ENCODE measurements at places on chromosomes 7 and 10.

DNA sequence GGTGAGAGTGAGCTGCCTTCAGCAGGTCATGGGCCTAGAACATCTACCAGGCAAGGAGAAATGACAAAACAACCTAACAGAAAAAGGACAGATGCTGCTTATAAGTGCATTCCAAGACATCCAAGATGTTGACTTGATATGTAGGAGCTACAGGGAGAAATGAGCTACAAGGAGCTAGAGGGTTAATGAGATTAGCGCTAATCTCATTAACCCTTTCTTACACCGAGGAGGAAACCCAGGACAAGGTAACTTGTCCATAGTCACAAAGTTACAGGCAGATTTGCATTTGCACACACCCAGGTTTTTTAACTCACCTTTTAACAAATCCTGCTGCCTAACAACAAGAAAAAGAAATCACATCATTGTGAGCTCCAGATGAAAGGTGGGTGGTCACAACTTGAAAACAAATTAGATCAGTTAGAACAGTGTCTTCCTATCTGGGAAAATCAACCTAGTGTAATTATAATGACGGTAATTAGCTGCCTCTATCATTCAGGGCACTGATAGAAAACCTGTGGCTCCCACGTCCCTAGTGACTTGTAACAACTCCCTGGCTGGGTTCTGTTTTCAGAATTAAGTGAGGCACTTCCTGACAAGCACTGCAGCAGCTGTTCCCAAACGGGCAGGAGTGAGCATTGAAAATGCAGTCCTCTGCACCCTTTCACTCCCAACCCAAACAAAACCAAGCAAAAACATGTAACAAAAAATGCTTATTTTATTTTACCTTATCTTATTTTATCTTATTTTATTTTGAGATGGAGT, 5.7 kb downstream of the KIAA1549 start:
- no peak for DNase-seq

GRCh38 chr10:21364196-21365114, 161.0 kb downstream of the SKIDA1 start:
- DNase-seq = no peak

- no peak for DNase-seq
Measured at GRCh38 chr10:34384372-34384771, 430.7 kb downstream of the PARD3 start.

- DNase-seq = no peak
Measured at GRCh38 chr10:128287921-128288320, 161.7 kb upstream of the MKI67 start.

DNA sequence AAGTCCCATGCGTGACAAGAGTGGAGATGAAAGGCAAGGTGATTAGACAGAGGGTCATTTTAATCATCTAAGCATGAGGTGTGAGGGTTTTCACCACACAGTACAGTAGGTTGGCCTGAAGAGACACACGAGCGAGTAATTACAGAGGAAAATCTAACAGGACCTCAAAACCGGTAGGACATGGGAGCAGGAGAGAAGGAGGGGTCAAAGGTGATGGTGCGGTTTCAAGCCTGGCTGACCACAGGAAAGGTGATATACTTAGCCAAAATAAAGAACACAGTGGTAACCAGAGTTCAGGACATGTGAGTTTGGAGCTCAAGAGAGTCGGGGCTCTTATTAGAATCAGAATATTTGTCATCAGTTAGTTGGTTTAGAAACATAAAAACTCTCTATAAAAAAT, 20.0 kb downstream of the GLI3 start:
- DNase-seq = no peak

GRCh38 chr10:118802126-118802793, 47.5 kb upstream of the CACUL1 start:
- DNase-seq = no peak

GRCh38 chr10:102413053-102413705, 5.4 kb downstream of the PSD start:
- peak; percentile 74 for DNase-seq

All from NAMALWA (cell line).